Stimulated activated CD8-positive, alpha-beta memory T cell treated with anti-CD3 and anti-CD28 coated beads, Interleukin-7, amount 100 ng/mL, for 1 hour (primary cell): ENCODE measurements at places on chromosomes 3 and 15.

- no peak for DNase-seq
These were observed 1.3 kb downstream of the CX3CR1 start for GRCh38 chr3:39278616-39278935.

- DNase-seq, result no peak
These were observed 161.3 kb downstream of the EPHB1 start for GRCh38 chr3:134956395-134956794.

DNA sequence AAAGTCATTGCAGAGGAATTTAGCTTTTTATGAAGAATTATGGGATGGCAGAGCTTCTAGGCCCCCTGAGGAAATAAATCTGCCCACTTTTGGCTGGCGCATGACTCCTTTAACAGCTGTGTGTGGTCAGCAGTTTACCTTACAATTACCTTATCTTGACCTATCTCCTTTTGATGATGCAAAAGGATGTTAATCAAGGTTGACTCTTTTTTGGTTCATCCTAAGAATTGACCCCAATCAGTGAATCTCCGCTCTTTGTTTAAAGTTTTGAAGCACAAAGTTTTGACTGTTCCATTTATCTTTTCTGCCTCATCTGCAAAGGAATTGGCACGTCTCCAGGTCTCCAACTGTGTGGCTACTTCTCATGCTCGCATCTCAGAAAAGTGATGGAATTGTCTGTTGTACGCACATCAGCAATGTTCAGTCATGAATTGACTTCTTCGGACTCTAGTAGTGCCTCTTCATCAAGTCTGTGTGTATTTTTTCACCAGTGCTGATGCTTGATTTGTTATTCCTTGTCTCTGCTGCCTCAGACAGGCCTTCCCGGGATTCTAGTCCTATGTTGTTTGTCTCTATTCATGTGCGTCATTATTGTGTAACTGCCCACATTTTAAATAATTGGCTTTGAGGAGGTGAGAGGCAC, 196.2 kb upstream of the CFAP20DC start:
- no peak for DNase-seq

DNA sequence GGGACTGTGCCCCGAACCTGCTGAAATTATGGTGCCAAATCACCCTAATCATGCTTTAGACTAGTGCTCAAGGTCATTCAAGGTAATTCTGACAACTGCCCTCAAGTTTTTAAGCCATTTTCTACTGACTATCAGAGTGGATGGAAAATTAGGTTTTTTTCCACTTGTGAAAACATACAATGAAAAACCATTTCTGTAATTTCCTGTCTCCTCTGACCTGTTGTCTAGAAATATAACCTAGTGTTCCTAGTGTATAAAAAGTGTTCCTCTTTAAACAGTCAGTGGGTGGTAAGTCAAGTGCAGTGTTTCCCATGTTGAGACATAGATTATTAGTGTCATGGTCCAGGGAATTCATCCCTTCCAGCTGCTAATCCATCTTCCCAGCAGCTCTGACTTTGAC, 232.8 kb upstream of the UMPS start:
- no peak for DNase-seq

GRCh38 chr3:195150181-195151118, 120.5 kb downstream of the XXYLT1 start:
- no peak for DNase-seq

DNA sequence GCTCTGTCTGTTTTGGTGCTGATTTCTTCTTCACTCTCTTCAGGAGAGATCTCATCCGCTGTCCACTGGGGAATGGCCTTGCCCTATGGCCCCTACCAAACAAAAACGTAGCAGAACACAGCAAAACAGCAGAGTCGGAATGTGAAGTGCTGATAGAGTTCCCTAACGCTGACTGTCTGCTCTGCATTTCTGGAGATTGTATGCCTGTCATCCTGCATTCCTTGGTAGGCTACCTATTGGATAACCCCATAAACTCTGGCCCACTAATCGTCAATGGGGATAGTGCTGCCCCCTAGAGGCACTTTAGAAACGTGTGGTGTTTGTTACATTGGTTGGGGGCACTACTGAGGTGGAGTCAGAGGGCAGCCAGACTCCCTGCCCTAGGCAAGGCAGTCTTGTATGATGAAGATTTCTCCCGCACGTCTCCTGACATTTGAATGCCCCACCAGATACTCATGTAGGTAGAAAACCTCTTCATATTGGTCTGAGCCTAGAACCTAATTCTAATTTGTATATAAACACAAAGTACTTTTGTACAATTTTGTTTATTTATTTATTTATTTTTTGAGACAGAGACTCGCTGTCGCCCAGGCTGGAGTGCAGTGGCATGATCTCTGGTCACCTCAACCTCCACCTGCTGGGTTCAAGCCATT, 15.6 kb upstream of the MAGEF1 start:
- no peak for DNase-seq

GRCh38 chr15:80095969-80096368, 36.5 kb downstream of the ZFAND6 start:
- no peak for DNase-seq

DNA sequence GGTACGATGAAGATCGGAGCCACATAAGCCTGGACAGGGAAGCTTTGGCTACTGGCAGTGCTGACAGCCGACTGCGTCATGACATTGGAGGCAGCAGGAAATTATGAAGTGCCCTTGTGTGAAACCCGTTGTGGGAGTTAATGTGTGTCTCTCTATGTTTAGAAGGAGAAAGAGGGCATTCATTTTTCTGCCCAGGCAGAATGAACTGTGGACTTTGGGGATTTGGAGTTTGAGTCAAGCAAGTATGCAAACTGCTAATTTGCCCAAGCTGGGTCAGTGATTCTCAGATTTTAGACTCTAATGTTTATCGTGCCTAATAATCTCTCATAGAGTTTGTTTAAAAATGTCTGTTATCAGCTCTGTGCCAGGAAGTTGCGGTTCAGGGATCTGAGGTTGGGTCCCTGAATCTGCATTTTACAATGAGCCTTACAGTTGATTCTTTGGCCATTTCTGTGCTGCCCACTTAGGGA, 5.6 kb downstream of the CTXND1 start:
- no peak for DNase-seq

DNA sequence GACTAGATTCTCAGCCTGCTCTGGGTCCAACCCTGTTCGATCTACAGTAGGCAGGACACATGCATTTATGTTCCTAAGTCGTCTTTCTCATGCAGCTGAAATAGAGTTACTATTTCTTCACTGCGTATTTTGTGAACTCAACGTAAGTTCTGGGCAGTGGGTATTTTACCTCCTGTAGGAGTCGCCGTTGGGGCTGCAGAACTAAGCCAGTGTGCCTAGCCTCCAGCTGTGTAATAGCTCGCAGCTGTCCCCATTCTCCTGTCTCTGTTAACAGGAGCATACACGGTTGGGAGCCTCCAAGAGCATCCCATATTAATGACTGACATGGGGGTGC, 58.4 kb upstream of the HRH1 start:
- DNase-seq, result no peak

GRCh38 chr3:9157651-9158362, 91.6 kb downstream of the SRGAP3 start:
- DNase-seq, result no peak

- DNase-seq, result peak; percentile 55
These were observed 23.7 kb upstream of the TPRG1 start for GRCh38 chr3:189148081-189148507.

DNA sequence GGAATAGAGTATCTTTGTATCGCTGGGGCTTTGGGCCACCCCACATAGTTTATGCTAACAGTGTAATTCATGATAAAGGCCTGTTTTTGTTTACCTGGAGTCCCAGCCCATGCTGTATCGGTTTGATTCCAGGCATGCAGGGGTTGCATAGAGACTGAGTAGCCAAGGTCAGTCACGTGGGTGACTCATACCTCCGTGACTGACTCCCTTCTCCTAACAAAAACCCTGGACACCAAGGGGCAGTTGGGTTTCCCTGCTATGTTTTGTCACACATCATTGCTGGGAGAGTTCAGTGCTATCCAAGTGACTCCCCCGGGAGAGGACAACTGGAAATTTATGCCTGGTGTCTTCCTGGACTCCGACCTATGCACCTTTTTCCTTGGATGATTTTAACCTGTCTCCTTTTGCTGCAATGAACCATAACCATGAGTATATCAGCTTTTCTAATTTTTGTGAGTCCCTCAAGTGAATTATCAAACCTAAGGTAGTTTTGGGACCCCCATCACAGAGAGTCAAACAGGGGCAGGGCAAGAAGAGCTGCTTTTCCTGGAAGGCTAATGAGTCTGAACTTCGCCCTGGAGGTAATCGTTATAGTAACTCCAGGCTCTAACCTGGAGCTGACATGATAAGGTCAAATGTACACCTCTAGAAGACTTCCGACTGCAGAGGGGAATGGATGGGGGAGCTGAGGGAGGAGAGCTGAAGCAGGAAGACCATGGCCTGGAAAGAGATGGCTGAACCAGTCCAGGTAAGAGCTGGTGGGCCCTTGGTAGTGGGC, 57.0 kb downstream of the SRGAP3 start:
- DNase-seq, result no peak
